ENCODE measurements at places on chromosomes 2 and 18.

GRCh38 chr2:230000118-230000841 is 68.4 kb downstream of the SLC16A14 start:
- peak; percentile 78 for DNase-seq

DNA sequence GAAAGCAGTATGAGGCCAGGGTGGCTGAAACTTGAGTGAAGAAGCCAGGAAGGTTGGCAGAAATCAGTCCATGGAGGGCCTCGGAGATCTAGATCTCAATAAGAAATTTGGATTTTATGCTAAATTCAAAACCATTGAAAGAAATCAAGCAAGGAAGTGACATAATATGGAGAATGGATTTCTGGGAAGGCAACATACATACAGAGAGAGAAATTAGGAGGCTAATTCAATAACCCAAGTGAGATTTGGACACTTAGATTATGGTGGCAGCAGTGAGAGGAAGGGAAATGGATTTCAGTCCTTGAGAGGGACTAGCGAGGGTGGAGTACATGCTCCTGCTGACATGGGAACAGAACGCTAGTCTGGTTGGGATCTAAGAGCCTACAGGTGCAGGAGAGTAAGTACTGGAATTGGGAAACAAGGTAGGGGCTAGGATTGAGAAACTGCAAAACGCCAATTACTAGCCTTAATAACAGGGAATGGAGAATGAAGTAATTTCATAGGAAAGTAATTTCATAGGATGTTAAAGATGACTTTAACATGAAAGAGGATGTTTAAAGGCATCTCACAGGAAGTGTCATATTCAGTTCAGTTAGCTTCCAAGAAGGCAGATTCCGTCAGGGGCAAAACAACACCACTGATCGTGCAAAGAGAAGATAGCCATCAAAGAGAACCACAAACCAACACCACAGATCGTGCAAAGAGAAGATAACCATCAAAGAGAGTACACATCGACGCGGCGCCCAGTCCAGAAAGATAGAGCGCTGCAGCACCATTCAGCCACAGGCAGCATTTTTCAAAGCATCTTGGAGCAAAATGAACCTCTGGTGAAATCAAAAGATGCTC is 27.2 kb downstream of the CDKL4 start:
- DNase-seq = peak; percentile 21

DNA sequence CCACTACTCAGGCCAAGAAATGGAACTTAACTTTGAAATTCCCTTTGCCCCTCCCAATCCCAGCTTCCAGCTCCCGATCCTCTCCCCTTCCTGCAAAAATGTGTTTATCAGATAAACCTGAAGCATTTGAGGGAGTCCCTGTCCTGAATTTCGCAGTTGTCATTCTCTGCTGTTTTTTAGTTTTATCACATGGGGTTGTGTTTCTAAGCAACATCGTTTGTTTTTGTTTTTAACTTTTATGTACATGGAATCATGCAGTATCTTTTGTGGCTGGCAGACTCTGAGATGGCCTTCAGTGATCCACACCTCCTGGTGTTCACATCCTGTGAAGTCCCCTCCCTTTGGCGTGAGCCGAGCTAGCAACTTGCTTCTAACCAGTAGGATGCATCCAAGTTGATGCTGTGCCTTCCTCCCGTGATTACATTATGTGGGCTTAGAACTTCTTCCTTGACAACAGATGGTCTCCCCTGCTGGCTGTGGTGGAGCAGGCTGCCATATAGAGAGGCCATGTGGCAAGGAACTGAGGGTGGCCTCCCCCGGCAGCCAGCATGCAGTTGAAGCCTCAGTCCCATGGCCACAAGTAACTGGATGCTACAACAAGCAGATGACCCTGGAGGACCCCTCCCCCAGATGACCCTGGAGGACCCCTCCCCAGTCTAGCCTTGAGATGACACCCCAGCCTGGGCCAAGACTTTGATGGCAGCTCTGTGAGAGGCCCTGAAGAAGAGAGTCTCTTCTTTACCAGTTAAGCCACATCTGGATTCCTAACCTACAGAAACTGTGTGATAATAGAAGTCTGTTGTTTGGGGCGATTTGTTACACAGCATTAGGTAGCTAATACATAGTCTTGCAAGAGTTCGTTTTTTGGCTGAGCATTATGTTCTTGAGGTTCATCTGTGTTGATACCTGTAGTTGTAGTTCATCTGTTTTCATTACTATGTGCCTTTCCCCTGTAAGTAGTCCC is 27.7 kb downstream of the SH3BP4 start:
- no peak for DNase-seq

DNA sequence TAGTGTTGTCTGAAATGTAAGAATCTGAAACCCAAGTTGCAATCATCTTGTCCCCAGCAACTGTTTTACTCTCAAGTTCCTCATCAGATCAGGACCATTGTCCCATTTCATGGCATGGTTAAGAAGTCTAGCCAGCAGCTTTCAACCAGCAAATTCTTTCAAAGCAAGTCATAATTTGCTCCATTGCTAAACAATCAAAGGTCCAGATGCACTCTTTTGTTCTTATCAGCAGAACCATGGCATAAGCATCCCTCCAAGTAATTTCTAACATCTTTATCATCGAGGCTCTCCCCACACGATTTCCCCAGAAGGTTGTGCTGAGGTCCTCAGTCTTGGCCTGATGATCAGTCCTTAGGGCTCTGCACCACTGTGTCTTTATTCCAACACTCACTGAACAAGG is 67.5 kb upstream of the APCDD1 start:
- no peak for DNase-seq

DNA sequence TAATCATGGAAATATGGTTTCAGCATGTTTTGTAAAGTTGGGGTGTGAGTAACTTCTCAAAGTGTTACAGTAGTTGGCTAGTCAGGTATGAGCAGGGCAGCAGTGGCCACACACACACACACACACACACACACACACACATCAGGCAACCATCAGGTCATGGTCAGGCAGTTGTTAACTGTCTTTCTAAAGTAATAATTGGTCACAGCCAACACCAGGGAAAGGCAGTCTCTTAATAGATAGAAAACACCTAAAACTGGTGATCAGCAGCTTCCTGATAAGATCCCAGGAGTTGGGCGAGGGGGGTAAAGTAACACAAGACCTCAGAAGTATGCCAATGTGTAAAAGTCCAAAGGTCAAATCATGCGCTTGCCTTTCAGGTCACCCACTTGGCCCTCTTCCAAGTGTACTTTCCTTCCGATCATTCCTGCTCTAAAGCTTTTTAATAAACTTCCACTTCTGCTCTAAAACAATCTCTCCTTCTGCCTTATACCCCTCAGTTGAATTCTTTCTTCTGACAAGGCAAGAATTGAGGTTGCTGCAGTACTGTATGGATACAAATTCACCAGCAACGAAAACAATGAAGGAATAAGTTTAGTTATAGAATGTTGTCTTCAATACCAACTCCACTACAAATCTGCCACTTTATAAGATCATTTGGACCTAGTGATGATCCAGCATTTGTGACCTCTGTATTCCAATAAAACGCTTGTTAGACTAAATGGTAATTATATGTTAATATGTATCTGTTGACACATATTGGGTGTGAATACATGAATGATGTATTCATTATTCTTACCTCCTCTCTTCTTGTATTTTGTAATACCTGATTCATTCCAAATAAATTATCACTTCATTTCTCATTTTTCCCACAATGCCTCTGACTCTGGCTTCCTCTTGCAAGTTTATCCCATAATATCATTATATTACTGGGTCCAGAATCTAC is 254.3 kb downstream of the METTL4 start:
- no peak for DNase-seq

GRCh38 chr2:109511168-109511567 is 102.6 kb downstream of the SEPTIN10 start:
- DNase-seq = no peak
